ENCODE measurements at places on chromosomes 13 and 19.

GRCh38 chr13:41029629-41030028, 10.5 kb upstream of the ELF1 start:
- no peak for DNase-seq

- no peak for DNase-seq
These were observed 3.4 kb downstream of the CADM4 start for GRCh38 chr19:43636121-43636683.

DNA sequence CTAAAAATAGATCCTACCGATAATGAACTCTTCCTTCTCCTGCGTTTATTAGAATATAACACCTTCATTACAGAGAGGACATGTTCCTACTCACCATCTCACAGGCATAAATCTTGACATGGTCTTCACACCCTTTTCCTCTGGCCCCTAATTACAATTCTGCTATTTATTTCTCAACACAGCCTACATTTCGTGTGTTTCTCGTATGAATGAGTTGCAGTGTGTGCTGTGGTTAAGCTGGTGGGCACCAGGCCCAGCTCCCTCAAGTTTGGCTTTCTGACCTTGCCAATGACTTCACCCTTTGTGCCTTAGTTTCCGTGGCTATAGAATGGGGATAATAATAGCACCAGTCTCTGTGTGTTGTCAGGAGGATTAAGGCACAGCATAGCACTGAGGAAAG, 12.3 kb upstream of the KATNAL1 start:
- no peak for DNase-seq

DNA sequence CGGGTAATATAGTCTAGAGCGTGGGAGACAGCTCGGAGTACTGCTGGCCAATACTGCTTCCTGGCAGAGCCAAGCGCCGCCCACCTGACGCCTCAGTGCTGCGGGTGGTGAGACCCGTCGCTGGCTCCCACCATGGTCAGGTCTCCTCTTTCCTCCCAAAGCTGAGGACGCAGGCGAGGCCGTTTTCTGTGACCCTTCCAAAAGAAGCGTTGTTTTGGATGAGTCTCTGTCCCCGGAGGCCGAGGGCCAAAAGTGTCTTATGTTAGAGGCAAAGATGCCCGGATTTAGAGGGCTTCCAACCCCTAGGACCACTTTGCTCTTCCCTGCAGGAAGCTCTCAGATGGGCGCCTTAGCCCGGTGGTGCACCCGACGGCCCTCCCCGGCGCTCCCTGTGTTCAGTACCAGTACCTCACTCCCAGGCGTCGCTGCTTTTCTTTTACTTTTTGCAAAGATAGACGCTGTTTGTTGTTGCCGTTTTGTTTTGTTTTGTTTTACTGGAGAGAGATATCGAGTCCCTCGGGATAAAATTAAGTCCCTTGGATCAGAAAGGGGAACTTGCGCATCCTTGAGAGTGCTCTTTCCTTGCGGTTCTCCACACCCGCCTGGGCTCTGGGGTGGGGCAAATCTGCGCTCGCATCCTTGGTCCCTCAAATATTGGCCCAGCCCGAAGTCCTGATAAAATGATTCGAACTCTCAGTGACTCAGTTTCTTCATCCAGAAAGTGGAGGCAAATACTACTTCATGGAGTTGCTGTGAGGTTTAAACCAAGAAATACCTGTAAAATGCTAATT, 7.0 kb downstream of the PDX1 start:
- peak; percentile 44 for DNase-seq

DNA sequence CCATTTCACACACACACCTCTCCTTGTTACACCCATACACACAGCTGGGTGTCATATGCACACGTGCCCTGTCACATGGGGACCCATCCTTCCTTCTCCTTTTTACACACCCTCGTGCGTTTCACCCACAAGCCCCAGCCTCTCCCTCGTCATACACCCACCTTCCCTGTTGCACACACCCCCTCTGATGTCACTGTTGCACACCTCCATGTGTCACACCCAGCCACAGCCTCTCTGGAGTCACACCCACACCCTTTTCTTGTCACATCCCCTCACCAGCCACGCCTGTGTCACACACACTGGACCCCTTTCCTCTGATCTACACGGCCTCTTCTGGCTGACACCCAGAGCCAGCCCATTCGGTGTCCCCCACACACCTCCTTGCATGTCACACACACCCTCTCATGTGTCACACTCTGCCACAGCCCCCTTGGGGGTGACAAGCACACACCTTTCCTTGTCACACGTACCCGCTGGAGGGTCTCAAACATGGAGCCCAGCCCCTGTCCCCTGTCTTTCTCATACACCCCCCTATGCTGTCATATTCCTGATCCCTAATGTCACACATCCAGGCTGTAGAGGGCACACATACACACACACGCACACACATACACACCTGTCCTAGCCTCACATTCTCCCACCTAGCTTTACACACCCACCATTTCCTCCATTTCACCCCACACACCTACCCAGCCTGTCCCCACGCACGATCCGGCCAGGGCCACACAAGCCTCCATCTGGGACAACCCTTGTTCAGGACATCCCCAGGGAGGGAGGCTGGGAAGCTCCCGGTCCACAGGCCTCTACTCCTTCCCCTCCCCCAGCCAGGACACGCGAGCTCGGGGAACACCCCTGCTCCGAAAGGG, 1.4 kb downstream of the NOVA2 start:
- DNase-seq = no peak

DNA sequence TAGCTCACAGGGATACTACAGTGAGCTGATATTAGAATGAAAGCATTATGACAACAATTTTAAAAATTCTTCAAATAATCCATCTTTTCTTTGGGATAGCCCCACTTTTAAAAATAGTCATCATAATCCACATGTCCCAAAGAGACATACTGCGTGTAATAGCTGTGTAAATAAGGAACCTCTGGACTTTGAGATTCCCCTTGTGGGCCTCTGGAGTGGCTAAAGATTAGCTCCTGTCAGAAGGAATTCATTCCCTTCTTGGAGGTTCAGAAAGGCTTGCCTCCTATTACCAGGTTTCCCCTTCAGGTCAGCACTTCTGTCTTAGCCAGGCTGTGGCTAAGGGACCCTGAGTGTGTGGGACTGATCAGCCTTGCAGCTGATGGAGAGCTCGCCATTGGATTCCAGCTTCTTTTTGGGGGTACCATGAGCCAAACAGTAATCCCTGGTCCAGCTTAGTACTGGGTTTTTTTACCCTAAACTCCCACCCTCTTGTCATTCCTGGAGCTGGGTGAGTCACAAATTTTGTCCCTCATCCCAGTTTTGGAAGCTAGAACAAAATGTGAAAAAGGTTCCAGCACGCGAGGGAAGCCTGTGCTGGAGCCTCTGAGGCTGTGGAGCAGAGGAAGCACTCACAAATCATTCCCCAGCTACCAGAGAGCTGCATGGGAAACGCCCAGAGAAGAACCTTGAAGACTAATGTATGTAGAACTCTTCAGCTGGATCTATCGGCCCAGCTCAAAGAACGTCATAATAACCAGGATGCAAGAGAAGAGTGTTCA, 96.7 kb downstream of the RNASEH2B start:
- DNase-seq = no peak

- no peak for DNase-seq
These were observed 6.4 kb upstream of the LGALS13 start for GRCh38 chr19:39595950-39596349.

- DNase-seq = no peak
These were observed 19.5 kb upstream of the ATP8A2 start for GRCh38 chr13:25352230-25352629.

DNA sequence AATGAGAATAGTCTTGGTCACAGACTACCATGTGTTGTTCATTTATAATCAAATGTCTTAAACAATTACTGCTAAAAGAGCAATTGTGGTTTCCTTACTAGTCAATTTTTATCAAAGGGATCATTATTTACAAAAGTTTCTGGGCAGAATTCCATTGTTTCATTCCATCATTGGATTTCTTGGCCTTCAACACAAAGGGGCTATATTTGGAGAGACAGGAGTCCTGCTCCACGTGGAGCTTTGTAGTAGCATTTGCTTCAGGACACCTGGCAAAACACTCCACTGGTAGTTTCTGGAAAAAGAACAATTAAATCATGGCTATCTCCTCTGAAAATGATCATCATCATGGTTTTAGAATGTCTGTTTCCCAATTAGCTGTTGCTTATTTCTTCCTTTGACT, 22.3 kb upstream of the STARD13 start:
- DNase-seq = no peak

DNA sequence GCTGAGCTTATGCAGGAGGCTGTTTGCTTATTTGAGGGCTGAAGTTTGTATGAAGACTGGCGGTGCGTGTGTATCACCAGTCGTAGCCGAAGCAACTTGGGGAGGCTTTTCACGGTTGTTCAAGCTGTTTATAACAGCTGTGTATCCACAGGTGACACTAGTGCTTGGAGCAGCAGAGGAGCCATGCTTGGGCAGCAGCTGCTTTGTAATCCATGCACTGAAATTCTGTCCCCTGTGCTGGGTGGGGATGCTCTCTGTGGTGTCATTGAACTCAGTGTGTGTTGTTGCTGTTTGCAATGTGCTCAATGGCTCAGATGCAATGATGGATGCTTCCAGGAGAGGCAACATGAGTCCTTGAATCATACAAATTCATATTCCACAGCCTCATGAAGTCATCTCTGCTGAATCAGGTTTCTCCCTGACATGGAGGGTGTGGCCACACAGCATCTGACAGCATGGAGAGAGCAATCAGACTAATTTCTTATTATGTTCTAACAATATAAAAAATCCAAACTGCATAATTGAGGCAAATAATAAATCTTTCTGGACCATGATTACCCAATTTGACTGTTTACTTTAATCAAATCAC, 18.8 kb upstream of the GTF3A start:
- DNase-seq = no peak

DNA sequence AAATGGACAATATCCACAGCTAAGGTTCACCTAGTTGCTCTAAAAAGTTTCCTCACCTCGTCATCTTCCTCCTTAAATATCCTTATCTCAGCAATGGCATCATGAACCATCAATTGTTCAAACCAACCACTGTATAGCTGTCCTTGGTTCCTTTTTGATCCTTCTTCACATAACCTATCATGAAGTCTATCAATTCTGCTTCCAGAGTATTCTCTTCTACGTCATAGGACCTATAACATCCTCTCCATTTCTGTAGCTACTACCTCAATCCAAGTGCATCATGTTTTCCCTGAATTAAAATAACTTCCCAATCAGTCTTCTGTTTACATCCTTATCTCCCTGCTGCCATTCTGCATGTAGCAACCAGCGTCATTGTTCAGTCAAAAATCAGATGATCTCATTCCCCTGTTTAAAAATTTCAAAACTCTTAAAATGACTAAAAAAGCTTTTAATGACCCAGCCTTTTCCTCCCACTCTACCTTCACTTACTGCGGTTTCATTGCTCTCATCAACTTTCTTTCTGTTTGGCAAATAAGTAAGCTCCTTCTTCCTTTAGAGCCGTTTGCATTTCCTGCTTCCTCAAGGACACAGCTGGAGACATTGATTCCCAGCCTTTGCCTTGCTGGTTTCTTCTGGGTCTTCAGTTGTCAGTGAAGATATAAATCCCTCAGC, 223.9 kb upstream of the MIR17HG start:
- DNase-seq = peak; percentile 3
